NCI-H1105 (cell line): ENCODE measurements at places on chromosomes 6 and 20.

DNA sequence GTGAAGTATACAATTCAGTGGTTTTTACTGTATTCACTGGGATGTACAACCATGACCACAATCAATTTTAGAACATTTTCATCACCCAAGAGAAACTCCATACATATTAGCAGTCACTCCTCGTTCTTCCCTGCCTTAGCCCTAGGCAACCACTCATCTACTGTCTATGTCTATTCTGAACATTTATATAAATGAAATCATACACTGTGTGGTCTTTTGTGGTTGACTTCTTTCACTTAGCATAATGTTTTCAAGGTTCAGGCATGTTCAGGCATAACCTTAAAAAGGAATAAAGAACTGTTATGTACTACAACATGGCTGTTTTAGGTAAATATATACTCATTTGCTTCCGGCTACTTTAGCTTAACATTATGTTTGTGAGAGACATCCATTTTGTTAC, 37.3 kb downstream of the BLTP3A start:
- no peak for DNase-seq

- DNase-seq, result no peak
These were observed 514.0 kb upstream of the SOX4 start for GRCh38 chr6:21079468-21080048.

GRCh38 chr6:118912646-118913045, 18.7 kb downstream of the ASF1A start:
- DNase-seq, result peak; percentile 56

- DNase-seq, result peak; percentile 14
These were observed 350.0 kb upstream of the MANEA start for GRCh38 chr6:95227351-95227750.

- no peak for DNase-seq
These were observed 42.2 kb upstream of the TGM6 start for GRCh38 chr20:2338411-2339066.

- no peak for DNase-seq
These were observed 143.9 kb upstream of the ZNF217 start for GRCh38 chr20:53737396-53738038.

- DNase-seq, result no peak
These were observed 191.7 kb downstream of the ESR1 start for GRCh38 chr6:151999194-151999593.

DNA sequence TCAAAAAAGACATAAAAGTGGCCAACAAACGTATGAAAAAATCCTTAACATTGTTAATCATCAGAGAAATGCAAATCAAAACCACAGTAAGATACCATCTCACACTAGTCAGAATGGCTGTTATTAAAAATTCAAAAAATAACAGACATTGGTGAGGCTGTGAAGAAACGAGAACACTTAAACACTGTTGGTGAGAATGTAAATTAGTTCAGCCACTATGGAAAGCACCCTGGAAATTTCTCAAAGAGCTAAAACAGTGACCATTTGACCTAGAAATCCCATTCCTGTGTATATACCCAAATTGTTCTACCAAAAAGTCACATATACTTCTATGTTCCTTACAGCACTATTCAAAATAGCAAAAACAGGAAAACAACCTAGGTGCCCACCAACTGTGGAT, 24.9 kb upstream of the NT5E start:
- DNase-seq, result no peak

GRCh38 chr20:2521369-2522305, 12.9 kb upstream of the ZNF343 start:
- DNase-seq, result peak; percentile 8

- DNase-seq, result no peak
These were observed 148.5 kb upstream of the ATXN1 start for GRCh38 chr6:16909658-16910360.

DNA sequence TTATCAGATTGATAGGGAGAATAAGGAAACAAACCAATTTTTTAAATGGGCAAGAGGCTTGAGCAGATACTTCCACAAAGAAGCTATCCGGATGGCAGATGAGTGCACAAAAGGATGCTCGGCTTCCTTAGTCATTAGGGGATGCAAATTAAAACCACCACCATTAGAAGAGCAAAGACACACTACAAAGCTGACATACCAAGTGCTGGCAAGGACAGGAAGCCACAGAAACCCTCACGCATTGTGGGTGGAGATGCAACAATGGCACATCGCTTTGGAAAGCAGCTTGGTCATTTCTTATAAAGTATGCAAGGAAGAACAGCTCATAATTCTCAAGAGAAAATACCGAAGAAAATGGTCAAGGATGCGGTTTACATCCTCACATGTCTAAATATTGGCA, 19.8 kb downstream of the BFSP1 start:
- DNase-seq, result no peak

DNA sequence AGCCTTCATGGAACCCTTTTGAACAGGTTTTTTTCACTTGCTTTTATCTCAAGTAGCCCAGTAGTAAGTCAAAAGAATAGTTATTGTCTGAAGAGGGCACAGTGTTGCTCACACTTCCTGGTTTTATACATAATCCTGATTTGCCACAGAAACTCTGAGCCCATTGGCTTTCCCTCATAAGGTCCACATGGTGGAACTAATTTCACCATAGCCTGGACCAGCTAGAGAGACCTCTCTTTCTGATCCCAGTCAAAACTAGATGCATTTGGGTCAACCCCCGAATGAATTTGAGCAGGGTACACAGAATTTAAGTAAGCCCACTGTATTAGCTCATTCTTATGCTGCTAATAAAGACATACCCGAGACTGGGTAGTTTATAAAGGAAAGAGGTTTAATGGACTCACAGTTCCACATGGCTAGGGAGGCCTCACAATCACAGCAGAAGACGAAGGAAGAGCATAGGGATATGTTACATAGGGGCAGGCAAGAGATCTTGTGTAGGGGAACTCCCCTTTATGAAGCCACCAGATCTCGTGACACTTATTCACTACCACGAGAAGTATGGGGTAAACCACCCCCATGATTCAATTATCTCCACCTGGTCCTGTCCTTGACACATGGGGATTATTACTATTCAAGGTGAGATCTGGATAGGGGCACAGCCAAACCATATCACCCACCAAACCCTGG, 6.2 kb downstream of the RWDD2A start:
- no peak for DNase-seq

DNA sequence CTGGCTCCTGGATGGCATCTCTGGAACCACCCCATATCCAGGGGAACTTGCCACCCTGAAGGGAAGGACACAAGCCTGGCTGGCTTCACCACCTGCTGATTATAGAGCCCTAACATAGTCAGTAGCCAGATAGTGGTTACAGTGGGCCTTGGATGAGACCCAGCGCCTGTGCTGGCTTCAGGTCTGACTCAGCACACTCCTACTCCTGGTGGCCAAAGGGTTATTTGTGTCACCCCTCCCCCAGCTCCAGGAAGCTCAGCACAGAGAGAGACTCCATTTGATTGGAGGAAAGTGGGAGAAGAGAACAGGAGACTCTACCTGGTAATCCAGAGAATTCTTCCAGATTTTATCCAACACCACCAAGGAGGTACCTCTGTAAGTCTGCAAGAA, 12.8 kb downstream of the SNX14 start:
- no peak for DNase-seq

- no peak for DNase-seq
These were observed 208.5 kb upstream of the CITED2 start for GRCh38 chr6:139582956-139583355.

DNA sequence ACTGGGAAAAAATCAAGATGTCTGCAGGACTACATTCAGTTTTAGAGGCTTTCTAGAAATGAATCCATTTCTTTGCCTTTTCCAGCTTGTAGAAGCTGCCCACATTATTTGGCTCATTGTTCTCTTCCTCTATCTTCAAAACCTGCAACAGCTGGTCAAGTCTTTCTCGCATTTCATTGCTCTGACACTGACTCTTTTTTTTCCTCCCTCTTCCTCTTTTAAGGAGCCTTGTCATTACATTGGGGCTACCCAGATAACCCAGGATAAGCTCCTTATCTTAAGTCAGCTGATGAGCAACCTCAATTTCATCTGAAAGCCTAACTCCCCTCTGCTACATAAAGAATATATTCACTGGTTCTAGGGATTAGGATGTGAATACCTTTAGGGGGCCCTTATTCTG, 53.2 kb upstream of the CEP162 start:
- no peak for DNase-seq

- no peak for DNase-seq
These were observed 256.4 kb upstream of the MARCKS start for GRCh38 chr6:113600551-113601339.

DNA sequence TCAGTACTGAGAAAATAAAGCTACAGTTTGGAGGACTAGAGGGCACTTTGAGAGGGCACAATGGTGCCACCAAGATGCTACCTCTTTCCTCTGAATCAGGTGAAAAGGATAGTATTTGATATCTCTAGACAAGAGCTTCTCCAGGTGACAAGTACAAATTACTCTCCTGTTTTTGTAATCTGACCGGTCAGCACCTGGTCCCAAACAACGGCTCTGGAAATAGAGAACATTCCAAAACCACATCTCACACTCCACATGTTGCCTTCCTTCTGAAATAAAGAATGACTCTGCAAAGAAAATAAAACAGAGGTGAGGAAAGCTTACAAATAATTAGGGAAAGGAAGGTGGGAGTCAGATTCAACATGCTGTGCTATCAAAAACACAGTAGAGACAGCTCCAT, 51.3 kb upstream of the CITED2 start:
- DNase-seq, result no peak

GRCh38 chr6:45838451-45838850, 177.2 kb downstream of the CLIC5 start:
- DNase-seq, result no peak

- no peak for DNase-seq
These were observed 313.2 kb downstream of the TFAP2A start for GRCh38 chr6:10101551-10102252.

DNA sequence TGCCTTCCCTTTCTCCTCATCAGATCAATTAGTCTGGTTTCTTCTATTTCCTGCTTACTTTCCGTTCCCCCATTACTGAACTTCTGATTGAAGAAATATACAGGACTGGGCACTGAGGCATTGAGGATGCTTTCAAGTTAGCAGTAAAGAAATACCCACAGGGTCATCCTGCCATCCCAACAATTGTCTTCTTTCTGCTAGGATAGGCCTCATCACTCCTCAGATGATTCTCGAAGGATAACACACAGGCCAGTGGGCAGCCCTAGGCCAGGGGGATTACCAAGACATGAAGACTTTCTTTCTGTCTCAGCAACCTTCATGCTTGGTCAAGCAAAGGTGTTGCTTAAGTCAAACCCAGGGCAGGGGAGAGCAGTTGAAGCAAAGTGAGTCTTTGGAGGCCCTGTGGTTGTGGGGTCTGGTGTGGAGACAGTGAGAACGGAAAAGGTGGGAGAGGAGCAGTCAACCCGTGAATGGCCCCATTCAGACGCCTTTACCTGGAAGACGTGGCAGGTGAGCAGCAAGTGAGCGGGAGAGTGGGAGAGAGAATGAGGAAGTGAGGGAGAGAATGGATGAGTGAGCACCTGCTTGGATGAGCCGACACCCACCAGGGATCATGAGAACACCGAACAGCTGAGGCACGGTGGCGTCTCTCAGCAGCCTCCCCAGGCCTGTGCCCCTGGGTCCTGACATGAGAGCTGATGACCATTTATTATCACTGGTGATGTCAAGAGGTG, 462.9 kb downstream of the PREX1 start:
- no peak for DNase-seq

- DNase-seq, result no peak
These were observed 201.3 kb upstream of the SSTR4 start for GRCh38 chr20:22833851-22834250.

DNA sequence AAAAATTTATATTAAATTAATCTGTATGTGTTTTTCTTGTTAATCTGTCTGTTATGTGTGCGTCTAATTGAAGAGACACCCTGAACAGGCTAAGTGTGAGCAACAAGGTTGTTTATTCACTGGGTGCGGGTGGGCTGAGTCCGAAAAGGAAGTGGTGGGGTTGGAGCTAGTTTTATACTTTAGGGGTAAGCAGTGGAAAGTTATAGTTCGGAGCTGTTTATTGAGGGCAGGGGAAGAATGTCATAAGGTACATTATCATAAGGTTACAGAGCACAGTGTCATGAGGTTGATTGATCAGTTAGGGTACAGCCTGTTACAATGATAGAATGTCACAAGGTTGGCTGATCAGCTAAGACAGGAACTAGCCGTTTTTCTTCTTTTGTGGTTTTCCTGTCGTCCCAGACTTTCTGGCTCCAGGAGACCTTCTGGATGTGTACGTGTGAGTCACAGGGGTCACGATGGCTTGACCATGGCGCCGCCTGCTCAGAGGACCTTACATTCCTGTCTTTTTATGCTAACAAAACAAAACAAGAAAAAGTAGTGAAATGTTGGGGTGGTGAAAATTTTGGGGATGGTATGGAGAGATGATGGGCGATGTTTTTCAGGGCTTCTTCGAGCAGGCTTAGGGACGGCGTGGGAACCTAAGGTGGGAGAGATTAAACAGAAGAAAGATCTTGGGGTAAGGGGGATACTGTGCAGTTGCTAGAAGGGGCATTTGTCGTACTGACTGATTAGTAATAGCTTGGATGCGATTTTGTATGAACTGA, 754.0 kb upstream of the ADGRB3 start:
- DNase-seq, result no peak

DNA sequence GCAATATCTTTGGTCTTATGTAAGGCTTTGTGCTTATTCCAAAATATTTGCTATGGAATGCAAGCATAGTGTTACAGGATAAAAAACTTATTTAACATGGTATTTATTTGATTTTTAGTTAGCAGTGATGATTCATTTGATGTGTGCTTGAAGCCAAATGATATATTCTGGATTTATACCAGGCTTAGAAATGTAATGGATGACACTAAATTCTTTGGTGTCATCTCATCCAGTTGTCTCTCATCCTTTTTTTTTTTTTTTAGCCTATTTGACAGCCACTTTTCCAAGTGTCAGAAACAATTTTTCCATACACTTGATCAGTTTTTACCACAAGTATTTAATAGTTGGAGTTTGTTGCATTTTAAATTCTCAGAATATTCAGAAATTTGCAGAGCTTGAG, 515.3 kb downstream of the CDKAL1 start:
- DNase-seq, result no peak

GRCh38 chr6:58419321-58419720, 1101.9 kb downstream of the PRIM2 start:
- DNase-seq, result no peak

- no peak for DNase-seq
These were observed 131.6 kb downstream of the UTRN start for GRCh38 chr6:144416773-144417172.

GRCh38 chr6:17219098-17219497, 62.1 kb upstream of the RBM24 start:
- no peak for DNase-seq

- DNase-seq, result peak; percentile 71
These were observed 38.6 kb upstream of the PIM1 start for GRCh38 chr6:37131104-37131959.
